Activated naive CD8-positive, alpha-beta T cell treated with anti-CD3 and anti-CD28 coated beads for 36 hours (primary cell): ENCODE measurements at places on chromosomes 12 and 14.
A peak's percentile ranks its signal among the peaks of the same experiment; 100 is the strongest.

DNA sequence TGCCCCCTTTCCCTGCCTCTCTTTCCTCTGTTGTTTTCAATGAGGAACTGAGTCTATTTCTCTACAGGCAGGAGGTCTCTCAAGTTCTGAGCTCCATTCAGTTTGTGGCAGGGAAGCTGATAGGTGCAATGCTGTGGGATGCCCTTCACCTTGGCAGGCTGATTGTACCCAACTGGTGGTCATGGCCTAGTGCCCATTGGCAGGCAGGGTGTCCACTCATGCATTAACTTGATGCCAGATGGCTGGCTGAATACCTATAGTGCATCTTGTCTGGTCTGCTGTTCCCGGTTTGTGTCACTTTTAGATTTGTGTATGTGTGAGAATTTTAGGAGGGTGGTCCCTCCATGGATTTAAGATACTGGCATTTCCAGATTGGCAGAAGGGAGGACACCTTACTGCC is 20.0 kb upstream of the ITGA5 start:
- DNase-seq, result no peak

DNA sequence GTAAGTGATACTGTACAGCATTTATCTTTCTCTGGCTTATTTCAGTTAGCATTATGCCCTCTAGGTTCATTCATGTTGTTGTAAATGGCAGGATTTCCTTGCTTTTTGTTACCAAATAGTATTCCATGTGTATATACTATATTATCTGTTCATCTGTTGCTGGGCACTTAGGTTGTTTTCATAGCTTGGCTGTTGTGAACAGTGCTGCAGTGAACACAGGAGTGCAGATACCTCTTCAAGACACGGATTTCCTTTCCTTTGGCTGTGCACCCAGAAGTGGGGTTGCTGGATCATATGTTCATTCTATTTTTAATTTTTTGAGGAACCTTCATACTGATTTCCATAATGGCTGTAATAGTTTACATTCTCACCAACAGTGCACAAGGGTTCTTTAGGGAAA is 21.5 kb downstream of the EP400 start:
- no peak for DNase-seq

- DNase-seq, result no peak
Observed at GRCh38 chr12:23534196-23534595, 415.3 kb downstream of the SOX5 start.

DNA sequence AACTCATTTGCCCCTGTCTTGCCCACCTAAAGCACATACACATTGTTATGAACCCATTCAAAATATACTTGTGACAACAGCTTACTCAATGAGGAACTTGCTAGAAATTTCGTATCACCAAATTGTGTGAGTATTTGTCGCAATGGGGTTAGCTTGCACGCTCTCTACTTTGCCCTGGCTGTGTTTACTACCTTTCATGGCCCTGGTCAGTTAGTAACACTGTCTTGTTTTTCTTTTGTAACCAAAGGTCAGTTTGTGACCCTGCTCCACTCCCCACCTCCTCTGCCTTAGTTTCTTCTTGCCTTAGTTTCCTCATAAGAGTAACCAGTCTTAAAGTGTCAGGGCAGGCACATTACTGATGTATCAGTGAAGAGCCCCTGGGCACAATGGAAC is 205.8 kb upstream of the EEA1 start:
- no peak for DNase-seq

DNA sequence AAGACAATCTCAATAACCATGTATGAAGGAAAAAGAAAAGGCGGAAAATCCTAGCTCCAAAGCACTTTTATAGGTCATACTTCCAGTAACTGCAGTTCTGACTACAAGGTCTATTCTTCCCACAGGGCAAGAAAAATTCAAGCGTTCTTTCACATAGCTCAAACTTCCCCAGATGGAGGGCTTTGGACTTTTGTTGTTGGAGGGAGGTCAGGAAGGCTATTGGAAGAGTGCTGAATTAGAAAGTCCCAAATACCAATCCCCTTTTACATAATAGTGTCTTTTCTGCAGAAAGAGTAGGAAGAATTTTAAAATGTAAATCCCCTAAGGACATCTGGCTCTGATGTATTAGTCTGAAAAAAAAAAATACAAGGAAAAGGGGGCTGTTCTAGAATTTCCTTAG is 309.4 kb downstream of the MDGA2 start:
- DNase-seq, result no peak

- peak; percentile 66 for DNase-seq
Observed at GRCh38 chr12:57765003-57765697, 1.7 kb downstream of the CYP27B1 start.

DNA sequence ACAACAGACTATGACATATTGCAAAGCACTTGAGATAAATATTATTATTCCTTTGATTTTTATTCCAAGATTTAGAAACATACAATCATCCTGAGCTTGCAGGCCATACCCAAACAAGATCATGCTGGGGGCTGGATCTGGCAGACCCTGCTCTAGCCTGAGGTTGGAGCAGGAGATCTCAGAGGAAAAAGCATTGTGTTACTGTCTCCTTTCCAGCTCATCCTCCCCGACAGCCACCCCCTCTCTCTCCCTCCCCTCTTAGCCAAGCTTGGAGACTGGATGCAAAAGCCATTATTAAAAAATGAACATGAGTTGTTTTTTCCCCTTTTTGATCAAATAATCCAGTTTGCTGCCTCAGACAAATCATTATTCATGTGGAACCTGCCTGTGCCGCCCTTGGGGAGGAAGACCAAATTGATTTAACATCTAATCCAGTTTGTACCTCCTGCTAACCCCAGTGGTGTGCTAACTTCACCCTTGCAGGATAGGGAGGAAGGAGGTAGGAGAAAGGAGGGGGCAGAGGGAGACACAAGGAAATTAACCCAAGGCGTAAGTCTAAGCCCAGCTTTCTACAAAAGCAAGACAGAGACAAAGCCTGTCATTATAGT is 565.8 kb upstream of the TBX3 start:
- DNase-seq, result no peak

GRCh38 chr14:39548358-39548757 is 116.1 kb upstream of the FBXO33 start:
- DNase-seq, result no peak

DNA sequence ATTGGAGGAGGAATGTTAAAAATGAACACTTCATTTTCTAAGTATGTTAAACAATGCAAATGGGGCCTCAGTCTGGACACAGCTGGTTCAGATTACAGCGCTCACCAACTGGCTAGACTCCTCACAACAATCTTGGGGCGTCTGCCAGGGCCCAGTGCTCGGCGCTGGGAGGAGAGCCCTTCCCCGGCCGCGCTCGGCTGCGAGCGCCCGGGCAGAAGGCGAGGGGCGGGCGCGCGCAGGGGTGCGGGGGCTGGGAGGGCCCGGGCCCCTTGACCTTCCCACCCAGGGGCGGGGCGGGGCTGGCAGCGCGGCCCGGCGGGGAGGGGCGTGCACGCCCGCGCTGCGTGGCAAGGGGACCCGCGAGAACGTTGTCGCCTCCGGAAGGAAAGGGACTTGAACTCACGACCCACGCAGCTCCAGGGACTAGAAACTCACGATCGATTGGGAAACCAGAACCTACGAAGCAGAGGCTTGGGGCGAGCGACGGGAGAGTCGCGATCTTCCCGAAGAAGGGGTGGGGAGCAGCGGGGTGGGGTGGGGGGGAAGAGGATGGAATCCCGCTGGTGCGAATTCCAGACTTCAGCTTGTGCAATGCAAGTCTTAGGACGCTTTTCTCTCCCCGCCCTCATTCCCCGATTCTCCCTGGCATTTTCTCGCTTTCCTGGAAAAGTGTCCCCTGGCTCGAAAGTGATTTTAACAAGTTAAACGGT is at the start of gene FBLN5:
Gene FBLN5 (minus strand): TSS at position 220 of the 710 bp plus-strand sequence. CDS start 465 bp downstream, outside the sequence.
- DNase-seq, result peak; percentile 58

DNA sequence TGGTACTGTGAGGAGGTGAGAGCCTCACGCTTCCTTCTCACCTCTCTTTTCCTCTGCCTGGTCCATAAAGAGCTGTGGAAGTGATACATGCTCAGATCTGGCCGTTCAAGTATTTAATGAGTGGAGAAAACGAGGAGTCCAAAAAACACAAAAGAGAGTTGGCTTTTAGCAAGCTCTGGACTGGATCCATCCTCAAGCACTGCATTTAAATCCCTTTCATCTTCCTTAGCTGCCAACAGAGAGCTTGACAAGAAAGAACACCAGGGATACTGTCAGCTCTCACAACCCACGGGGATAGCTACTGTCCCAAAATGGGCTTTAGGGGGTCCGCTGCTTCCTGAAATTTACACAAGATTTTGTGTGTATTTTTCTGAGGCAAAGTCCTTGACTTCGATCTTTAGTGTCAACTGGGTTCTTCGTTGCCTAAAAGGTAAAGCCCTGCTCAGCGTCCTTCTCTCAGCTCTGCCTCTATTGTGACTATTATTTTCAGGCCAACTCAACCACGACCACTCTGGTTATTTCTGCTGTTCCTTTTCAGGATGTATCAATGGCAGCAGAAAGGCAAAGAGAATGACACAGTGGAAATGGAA is 120.9 kb downstream of the TMTC1 start:
- DNase-seq, result no peak

DNA sequence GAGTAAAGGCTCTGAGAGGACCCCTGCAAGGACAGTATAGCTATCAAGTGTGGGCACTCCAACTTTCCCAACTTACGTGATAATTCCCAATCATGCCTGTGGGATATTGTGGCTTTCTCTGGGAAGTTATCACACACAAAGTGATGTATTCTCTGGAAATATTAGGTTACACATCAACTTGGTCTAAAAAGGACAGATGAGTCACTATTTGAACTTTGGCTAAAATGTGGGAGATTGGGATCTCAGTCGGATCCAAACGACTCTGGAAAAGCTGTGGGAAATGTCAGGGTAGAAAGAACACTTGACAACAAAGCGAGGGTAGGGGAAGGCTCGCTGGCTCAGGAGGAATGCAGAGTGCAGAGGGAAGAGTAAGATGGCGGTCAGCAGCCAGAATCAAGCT is 1048.9 kb downstream of the BCL11B start:
- DNase-seq, result no peak

DNA sequence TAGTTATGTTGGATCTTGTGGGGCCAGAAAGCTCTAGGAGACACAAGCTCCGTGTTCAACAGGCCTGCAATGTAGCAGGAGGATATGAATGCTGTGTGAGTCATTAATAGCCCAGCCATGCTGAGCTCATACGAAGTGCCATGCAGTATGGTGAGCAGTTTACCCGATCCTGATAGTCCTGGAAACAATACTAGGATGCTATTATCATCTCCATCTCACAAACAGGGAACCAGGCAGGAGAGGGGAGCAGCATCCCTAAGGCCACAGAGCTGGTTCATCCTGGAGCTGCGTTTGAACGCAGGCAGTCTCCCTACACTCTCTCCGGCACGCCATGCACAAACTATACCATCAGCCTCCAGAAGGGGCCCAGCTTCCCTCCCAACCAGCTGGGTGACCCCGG is 20.5 kb downstream of the TTC7B start:
- no peak for DNase-seq

GRCh38 chr12:43571885-43572284 is 19.9 kb upstream of the ADAMTS20 start:
- DNase-seq, result no peak

DNA sequence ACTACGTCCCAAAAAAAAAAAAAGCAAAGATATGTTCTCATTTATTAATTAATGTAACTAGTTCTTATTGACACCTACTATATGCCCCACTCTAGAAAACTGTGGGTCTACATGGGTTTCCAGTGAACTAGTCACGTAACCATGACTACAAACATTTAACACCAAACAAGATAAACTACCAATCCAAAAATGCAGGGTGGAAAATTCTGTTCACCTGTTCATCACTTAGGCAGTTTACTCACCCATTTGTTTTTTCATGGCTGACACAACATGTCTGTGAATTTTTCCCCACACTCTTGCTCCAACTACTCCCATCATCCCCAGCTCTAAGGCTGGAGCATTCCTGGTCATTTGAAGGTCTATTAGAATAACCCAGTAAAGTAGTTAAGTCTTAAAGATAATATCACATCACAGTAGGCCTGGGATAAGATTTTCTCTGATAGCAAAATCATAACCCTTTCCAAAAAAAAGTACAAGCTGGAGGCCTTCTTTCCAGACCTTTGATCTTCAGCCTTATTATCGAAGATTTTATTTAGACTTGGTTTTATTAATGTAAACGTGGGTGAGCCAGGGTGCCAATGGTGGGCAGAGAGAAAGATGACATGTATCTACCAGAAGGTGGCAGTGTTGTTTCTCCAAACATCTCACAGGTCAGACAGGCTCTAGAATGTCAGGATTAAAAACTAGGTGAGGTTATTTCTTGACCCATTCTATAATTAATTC is 61.6 kb upstream of the DAAM1 start:
- no peak for DNase-seq

- no peak for DNase-seq
Observed at GRCh38 chr14:60649875-60650372, 647 bp upstream of the SIX1 start.

DNA sequence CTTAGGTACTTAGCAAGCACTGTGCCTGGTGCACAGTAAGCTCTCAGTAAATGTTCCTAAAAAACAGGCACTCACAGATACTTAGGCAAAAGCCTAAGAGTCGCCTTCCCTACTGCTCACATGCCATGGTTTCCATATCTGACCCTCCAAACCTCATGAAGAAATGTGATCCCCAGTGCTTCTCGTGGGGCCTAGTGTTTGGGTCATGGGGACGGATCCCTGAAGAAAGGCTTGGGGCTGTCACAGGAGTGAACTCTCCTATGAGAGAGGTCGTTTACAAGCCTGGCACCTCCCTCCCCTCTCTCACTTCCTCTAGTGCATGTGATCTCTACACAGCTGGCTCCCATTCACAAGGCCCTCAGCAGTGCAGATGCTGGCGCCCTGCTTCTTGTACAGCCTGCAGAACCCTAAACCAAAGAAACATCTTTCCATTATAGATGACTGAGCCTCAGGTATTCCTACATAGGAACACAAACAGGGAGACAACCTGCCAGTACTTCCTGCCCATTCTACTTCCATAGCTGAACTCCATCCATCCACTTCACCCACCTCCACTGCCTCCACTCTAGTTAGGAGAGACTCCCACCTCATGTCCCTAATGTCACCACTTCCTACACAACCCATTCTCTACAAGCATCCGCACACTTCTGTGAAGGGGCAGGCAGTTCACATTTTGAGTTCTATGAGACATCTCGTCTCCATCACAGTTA is 2.9 kb downstream of the SLC15A4 start:
- DNase-seq, result no peak

DNA sequence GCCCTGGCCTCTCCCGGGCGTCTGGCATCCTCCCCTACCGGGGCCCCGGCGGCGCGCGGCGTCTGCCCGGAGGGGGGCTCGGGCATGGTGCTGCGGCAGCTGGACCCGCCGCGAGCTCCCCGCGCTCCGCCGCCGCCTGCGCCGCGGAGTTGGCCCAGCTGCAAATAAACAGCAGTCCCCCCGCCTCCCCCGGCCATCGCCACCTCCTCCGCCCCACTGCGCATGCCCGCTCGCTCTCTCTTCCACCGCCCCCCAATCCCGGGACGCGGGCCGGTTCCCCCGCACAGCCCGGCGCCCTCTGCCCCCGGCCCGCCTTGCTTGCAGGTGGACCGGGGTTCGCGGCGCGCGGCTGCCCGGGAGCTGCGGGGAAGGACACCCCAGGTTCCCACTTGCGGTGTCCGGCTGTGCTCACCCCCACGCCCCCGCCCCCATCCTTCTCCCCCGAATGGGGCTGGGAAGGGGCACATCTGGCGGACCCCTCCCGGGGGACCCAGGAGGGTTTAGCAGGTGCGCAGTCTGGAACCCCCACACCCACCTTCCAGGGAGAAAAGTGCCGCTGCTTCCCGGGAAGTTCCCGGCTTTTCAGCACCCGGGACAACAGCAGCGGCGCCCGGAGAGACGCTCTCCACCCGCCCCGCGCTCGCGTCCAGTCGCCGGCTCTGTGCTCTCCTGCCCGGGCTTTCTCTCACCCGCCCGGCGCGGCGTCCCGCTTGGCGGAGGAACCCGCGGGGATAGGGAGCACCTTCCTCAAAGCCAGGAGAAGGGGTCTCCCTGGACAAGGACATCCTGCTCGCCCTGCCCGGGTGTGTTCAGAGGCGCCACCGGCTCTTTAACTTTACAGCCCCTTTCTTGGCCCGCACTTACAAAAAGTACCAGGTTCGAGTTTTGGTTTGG is at the start of gene TMTC1:
Gene TMTC1 (minus strand): TSS at position 170 of the 894 bp plus-strand sequence. CDS start 191 bp downstream, outside the sequence.
- DNase-seq, result peak; percentile 2
